Muscle of back (tissue), 13 donors: ENCODE measurements at places on chromosomes 11 and 22. TPM values are rescaled to one million over a fixed set of nuclear protein-coding genes. Genes with fewer than 3 reads are reported as not detected.

Gene CSF2RB
- polyA plus RNA-seq, result 2.0 TPM

Gene VSIG2
- 1.1 TPM for polyA plus RNA-seq

Gene BBOX1
- 0.20 TPM for polyA plus RNA-seq

DNA sequence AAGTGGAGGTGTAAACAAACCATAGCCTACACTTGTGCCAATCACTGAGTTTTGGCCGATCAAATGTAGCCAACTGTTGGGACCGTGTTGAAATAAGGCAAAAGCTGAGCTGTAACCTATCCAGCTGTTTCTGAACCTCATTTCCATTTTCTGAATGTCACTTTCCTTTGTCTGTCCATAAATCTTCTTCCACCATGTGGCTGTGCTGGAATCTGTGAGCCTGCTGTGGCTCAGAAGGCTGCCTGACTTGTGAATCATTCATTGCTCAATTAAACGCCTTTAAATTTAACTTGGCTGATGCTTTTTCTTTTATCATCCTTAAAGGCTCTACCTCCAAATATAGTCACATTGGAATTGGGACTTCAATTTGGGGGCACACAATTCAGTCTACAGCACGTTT is 203.1 kb upstream of the MPPED2 start:
- peak; percentile 57 for DNase-seq

DNA sequence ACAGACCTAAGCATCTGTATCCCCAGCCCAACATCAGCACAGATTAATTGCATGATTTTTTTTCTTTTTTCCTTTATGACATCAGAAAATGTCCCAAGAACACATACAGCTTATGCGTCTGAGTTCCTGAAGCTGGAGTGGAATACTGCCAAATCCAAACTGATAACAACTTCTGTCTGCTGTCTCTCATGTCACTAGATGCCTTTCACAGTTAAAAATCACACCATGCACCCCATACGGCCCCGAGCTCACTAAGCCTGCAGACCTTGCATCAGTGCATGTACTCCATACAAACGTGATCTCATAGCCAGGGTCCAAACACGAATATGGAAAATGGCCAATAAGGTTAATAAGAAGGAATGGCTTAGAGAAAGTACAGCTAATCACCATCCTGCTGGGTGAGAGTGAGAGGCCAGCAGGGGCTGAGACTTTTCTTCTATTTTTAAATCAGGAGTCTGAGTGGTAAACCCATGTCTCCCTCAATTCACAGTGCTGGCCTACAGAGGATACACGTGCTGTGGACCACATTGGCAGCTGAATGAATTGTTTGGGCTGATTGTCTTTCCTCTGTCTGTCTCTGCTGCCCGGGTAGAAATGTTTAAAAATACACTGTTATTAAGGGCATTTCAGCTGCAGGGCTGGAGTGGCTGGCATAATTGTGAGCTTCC is 350.6 kb upstream of the RAG2 start:
- peak; percentile 30 for DNase-seq

GRCh38 chr22:33873186-33873585 is 47.1 kb downstream of the LARGE1 start:
- no peak for DNase-seq

DNA sequence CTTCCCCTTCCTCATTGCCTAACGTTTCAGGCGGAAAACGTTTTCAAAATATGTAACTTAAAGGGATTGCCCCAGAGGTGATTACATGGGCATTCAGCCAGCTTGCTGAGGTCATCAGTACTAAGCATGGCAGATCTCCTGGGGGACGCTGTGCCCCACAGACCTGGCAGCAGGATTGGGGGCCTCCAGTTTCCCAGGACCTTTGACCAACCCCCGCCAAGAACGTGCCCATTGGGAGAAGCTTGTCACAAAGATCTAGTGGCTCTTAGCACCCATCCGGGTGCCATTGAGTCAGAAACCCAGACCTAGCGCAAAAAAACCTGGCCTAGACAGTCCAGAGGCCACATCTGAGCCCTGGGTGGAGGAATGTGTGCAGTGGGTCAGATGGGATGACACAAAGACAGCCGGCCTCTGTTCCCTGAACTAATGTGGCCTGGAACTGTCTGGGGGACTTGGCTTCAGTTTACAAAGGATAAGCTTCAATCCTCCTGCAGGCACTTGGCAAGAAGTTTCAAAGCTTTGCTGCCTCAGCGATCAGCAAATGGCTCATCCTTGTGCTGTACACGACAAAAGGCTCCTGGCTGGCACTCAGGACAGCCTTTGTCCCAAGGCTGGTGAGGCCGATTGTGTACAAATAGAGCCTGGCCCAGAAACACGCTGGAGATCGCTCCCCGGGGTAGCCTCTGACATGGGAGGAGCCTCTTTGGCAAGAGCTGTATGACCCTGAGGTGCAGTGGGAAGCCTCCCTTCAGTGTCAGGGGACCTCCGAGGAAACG is 9.5 kb downstream of the C1QTNF6 start:
- peak; percentile 66 for DNase-seq

DNA sequence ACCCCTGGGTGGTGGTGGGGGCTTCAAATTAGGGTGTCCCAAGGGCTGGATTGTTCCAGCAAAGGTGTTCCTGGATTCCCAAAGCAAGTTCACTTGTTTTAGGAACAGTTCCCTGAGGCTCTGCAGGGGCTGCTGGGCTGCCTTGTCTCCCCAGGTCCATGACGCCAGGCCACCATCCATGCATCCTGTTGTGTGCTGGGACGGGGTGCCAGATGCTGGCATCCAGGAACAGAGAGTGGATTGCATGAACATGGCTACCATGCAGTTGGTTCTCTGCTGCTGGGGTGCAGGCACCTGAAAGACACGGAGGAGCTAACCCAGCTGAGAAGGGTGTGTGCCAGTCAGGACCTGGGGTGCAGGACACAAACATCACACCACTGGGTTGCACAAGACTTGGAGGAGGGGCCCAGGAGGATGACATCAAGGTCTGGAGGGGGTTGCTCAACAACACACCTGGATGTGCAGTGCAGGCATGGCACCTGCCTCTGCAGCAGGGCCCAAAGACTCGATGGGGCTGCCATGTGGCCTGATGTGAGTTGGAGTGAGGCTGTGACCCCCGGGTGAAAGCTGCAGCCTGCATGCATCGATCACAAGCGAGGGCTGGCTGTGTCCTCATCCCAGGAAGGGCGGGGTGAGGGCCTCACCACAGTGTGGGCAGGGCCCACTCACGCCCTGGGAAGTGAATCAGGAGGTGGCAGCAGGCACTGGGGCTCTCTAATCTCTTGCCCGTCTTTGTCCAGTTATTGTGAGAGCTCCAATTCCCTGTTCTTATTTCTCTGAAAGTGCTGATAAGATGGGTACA is 74.0 kb upstream of the CLDN5 start:
- DNase-seq, result no peak
